SK-MEL-5 (cell line): ENCODE measurements at places on chromosomes 13 and 19. TPM values are rescaled to one million over a fixed set of nuclear protein-coding genes. Genes with fewer than 3 reads are reported as not detected.

URAD gene
- not detected in 2 replicates for total RNA-seq

DACH1 gene
- total RNA-seq = 0.03 TPM in 1 of 2 replicates, not detected in the other

GRCh38 chr19:52070496-52070895, 21.9 kb upstream of the ZNF432 start:
- peak; percentile 17 for DNase-seq

- peak; percentile 56 for DNase-seq
Measured at GRCh38 chr13:29901710-29902631, 51.6 kb upstream of the UBL3 start.

SIAH3 gene
- 1.3 TPM in 2 replicates for total RNA-seq

GRCh38 chr13:102589301-102589822, 7.4 kb upstream of the TPP2 start:
- DNase-seq = no peak
